Non-pigmented ciliary epithelial cell (primary cell): ENCODE measurements at places on chromosomes 2 and 18.

DNA sequence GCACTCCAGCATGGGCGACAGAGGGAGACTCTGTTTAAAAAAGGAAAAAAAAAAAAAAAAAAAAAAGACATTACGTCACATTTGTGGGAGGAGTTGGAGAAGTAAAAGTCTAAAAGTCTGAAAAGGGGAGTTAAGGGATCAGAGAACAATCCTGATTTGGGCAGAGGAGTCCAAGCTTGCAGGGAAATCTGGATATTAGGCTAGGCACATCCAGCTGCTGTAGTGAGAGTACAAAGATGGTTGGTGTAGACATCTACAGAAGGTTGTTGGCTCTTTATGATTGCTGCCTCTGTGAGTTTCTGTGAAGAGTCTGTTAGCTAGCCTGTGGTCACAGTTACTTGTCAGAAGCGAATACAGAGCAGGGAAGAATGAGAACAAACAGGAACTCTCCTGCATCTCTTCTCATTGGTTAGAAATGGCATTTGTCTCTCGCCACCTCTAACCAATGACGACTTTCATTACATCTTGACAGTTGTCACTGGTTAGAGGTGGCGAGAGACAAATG lies 3.3 kb upstream of the OSBPL6 start:
- DNase-seq = no peak

DNA sequence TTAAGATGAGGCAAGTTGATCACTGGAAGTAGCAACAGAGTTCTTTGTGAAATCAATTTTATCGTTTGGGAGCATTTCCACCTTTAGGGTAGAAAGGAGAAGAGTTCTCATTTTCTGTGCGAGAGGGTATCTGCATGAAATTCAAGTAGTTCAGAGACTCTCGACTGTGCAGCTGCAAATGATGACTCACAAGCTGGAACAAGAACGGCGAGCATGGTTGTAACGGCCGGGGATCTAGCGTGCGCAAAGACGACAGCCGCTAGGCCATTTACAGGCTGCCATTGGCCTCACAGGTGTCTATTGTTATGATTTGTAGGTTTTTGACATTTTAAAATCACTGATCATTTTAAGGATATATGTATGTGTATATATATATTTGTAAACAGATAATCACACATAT lies 5.2 kb downstream of the KLHL29 start:
- DNase-seq = no peak

DNA sequence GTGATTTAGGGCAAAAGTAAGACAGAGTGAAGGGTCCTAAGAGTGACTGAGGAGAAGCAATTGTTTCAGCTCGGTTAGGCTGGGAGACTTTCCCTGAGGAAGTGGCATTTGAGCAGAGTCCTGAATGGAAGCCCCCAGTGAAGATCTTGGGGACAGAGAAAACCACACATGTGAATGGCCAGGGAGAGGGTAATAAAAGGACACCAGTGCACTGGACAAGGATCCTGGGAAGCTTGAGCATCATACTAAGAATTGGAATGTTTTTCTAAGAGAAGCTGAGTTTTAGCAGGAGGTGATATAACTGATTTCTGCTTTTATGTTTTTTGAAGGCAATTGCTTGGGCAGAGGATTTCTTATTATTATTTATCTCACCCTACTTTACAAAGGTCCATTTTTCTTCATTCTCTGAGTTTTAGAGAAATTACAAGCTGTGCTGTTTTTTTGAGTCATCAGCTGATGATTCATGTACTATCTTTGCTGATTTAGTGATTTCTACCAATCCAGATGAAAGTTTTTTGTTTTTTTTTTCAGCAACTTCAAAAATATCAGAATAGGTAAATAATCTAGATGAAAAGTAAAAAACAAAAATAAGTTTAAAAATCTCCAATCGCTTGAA lies 43.5 kb downstream of the MFSD6 start:
- no peak for DNase-seq

- no peak for DNase-seq
Observed at GRCh38 chr18:78980279-78980771, 707 bp downstream of the SALL3 start.

GRCh38 chr2:191049728-191050639 lies 36.0 kb upstream of the STAT1 start:
- DNase-seq = no peak

- no peak for DNase-seq
Observed at GRCh38 chr2:206955253-206955652, 15.9 kb downstream of the CPO start.

DNA sequence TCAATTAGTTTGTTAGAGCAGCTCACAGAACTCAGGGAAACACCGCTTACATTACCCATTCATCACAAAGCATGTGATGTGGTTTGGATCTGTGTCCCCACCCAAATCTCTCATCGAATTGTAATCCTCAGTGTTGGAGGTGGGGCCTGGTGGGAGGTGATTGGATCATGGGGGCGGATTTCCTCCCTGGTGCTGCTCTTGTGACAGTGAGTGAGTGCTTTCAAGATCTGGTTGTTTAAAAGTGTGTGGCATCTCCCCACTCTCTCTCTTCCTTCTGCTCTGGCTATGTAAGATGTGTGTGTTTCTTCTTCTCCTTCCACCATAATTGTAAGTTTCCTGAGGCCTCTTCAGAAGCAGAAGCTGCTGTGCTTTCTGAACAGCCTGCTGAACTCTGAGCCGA lies 63.5 kb upstream of the AGPS start:
- DNase-seq = no peak

DNA sequence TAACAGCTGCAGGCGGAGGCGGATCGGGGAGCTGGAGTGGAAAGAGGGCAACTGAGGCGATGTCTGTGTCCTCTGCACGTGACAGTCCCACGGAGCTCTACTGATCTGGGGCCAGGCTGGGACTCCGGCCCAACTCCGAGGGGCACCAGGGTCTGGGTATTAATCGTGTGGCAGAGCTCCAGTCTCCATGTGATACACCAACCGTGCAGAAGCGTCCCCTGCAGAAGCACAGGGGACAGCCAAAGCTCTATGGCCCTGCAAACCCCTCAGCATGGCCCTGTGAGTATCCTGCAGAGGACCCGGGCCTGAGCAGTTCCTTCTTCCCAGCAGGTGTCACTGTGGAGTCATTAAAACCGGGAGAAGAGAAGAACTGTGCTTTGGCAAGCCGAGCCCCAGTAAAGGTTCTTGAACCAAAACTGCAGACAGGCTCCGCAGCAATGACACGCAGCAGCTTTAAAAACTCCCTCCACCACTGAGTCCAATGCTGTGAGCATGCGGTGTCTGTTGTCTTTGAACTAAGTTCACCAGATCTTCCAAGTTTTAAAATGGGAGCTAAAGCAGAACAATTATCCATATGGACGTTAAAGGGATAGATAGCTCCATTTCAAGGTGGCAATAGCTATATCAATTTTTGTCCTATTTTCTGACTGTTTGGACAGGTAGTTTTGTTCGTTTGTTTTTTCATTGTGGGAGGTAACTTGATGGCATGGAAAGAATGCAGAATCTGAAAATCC lies 79.4 kb downstream of the TMEM182 start:
- DNase-seq = peak; percentile 9

GRCh38 chr2:198479065-198479464 lies 674.7 kb downstream of the PLCL1 start:
- DNase-seq = no peak

DNA sequence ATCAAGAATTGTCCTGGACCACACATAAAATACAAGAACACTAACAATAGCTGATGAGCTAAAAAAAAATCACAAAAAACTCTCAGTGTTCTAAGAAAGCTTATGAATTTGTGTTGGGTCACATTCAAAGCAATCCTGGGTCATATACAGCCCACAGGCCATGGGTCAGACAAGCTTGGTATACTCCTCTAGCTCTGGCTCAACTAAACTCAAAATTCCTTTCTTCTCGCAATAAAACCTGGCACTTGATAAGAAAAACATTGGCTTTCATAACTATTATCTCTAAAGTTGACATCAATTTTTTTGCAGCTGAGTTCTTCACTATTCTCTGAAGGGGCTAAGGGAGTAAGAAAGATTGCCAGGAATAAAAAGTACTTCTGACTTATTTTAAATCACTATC lies 38.3 kb downstream of the FBXO48 start:
- no peak for DNase-seq

- no peak for DNase-seq
Observed at GRCh38 chr2:28055325-28055970, 164.9 kb downstream of the BABAM2 start.

- no peak for DNase-seq
Observed at GRCh38 chr2:240139011-240139441, 1.4 kb downstream of the OTOS start.

- DNase-seq = no peak
Observed at GRCh38 chr2:101872480-101872879, 119.3 kb upstream of the IL1R2 start.

DNA sequence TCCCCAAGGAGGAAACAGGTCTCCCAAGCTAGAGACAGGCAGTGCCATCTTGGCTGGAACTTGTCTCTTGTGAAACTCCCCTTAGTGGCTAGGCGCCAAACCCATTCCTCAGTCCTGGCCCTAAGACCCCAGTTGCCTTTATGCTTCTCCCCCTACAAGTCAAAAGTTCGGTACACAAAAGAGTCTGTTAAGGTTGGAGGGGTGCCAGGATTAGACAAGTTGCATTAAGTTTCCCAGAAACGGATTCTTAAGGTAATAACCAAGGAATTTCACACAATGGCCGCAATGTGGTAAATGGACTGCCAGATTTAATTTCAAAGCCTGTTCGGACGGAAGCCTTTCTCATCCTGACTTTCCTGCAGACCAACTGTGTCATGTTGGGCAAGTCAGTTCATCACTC lies 80.7 kb downstream of the CCBE1 start:
- DNase-seq = no peak

GRCh38 chr2:235011929-235012631 lies 60.3 kb downstream of the SH3BP4 start:
- DNase-seq = no peak

DNA sequence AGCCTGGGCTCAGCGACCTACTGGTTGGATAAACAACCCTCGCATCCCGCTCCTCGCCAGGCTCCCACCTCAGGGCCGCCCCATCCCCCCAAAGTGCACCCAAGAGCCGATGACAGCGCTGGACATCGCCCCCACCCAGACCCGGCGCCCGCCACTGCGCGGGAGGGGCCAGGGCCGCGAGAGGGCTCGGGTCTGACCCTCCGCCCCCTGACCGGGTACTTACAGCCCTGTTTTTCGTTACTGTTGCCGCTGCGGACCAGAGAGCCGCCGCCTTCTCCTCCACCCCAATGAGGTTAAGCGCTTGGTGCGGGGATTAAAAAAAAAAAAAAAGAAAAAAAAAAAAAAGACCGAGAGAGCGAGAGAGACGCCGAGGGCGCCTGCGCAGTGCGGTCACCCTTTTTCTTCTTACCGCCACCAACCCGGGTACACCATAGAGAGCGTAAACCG lies at the start of gene CLASP1:
CLASP1 (minus strand) TSS at position 314 of the 447 bp plus-strand sequence. CDS start 43,567 bp downstream, outside the sequence.
- no peak for DNase-seq

DNA sequence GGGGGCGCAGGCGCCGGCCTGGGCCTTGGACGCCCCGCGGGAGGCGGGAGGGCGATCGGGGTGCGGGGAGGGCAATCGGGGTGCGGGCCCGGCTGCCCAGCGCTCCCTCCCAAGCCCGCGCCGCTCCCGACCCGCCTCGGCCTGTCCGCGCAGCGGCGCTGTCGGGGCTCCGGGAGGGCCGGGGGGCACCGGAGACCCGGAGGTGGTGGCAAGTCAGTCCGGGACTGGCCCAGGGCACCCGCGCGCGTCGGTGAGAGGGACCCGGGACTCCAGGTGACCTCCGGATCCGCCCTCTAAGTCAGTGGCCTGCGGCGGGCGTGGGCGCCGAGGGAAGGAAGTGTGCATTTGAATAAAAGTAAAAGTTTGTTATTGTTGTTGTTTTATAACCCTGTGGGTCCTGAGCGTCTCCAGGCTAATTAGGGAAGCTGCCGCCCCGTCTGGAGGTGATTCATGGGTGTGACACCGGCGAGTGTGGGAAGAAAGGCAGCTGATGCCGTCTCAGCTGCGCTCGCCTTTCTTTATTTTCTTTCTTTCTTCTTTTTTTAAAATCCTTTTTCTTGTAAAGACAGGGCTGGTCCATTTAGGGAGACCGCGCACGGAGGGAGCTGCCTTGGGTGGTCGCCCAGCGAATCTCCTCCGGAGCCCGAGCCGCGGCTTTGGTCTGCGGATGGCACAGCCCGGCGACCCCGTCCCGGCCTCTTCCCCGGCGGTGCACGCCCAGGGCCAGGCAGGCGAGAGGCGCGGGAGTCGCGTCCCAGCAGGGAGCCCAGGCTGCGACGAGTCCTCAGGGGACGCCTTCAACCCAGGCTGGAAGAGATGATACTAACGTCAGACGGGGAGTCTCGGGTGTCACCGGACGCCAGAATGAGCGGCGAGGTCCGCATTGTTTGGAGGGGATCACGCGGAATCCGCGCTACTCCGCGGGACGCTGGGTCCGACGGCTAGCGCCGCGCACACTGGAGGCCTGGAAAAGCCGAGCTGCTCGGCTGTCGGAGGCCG lies 627 bp upstream of the CRACDL start:
- DNase-seq = no peak

- peak; percentile 3 for DNase-seq
Observed at GRCh38 chr2:165277295-165277694, 38.1 kb downstream of the SCN2A start.

- DNase-seq = no peak
Observed at GRCh38 chr2:161379740-161380139, 36.4 kb upstream of the TBR1 start.

DNA sequence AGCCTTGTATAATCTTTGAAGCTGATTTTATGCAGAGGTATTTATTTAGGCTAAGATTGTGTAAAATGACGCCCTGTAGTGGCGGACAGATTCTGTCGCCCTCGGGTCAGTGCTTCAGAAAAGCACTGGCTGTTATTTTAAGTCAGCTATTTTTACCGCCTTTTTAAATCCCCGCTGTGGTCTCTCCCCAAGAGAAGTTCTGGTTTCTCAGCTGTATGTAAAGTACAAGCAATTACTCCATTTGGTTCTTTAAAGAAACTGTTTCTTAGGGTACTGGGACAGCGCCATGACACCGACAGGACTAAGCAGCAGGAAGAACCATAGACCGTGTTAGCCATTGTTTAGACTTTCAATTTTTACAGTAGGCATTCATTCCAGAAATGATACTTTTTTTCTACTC lies 65.0 kb downstream of the UGGT1 start:
- no peak for DNase-seq

DNA sequence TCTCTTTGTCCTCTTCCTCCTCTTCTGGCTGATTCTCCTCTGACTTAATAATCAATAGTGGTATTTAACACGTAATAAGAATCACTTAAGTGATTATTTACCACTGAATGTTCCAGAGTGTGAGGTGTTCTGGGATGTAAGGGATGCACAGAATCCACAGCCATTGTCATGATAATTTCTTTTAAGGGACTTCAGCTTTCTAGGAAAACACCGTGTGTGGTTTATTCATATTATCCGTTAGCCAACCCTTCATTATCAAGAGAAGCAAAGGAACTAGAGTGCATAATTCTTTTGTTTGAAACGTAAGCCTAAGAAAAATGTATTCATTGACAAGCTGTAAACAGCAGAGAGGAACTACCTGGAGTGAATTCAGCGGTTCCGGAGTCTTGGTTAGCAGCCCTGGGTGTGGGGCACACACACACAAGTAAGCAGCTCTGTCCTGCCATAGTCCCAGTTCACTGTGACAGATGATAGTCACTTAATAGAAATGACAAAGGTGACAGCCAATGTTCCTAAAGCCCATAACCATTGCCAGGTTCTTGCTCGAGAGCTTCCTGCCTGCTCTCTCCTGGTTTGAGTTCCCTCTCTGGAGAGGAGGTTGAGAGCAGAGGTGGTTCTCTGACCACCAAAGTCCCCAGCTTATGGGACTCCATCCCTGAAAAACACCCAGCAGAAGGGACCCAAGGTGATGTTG lies 101.9 kb downstream of the ACOXL start:
- DNase-seq = no peak

GRCh38 chr18:7941533-7941932 lies 374.4 kb downstream of the PTPRM start:
- no peak for DNase-seq

GRCh38 chr18:79571211-79572092 lies 108.2 kb upstream of the CTDP1 start:
- no peak for DNase-seq
